Stimulated activated CD4-positive, alpha-beta T cell treated with anti-CD3 and anti-CD28 coated beads, TNF-alpha, amount 100 ng/mL, for 4 hours (primary cell): ENCODE measurements at places on chromosomes 2 and 18.

DNA sequence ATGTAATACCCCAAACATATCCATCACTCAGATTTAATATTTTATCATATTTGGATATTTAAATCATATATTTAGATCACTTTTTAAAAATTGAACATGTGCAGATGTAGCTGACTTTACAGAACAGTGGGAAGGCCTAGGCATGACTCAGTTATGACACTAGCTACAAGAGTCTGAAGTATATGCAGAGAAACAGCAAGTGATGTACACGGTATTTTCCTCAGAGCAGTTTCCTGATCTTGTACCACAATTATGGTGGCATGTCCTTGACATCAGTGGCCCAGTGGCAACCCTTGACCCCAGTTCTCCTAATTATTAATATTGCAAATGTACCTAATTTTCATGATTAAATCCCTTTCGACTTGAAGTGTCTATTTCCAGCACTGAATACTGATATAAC, 28.2 kb downstream of the CDKL4 start:
- no peak for DNase-seq

DNA sequence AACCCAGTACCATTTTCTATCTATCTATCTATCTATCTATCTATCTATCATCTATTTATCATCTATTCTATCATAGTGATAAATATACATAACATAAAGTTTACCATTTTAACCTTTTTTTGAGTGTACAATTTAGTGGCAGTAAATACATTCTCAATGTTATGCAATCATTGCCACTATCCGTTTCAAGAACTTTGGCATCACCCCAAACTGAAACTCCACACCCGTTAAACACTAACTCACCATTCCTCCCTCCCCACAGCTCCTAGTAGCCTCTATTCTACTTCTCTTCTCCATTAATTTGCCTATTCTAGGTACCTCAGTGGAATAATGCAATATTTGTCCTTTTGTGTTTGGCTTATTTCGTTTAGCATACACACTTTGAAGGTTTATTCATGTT, 82.5 kb upstream of the KCNE4 start:
- DNase-seq: no peak

GRCh38 chr2:161709428-161709827, 85.2 kb downstream of the SLC4A10 start:
- no peak for DNase-seq

DNA sequence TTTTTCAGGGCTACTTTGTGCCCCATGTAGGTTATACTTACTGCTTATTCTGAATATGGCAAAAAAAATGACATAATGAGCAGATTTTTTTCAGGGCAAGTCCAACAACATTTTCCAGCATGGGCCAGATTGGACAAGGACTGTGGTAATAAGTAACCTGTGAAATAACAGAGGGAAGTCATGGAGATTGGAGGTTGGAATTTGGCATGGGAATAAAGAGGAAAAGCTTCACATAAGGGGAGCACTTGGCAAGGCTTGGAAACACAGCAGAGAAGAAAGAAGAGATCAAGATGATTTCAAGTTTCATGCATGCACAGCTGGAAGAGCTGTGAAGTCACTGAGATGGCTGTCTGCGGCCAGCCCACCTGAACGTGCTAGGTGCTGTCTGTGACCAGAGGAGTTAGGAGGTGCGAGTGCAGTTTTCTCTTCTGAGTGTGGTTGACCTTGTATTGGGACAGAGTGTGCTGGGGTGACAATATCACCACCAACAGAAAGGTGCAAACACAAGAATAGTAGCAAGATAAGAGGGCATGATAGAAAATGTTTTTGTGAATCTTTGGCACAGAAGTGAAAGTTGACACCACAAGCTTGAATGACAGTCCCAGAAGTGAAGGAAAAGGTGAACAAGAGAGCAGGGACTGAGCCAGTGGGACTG, 71.1 kb upstream of the DSC1 start:
- no peak for DNase-seq

- no peak for DNase-seq
These were observed 118.3 kb downstream of the MGAT5 start for GRCh38 chr2:134372141-134372540.
